ENCODE measurements at places on chromosomes 6 and 20.

DNA sequence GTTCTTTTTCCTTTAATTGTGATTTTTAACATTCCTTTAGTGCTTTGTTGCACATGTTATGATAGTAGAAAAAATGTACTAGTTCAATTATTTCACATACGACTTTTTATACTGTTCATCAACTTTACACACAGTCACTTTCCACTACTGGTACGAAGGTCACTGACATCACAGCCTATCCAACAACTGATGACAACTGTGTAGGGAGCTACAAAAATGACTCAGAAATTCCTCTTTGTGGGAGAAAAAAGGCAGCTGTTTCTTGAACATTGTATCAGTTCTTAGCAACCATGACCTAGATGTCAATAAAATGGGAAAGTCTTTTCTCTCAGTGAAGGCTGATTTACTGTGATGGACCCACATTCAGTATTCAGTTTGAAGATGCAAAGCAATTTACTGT is 7.0 kb upstream of the ID4 start:
- no peak for DNase-seq

DNA sequence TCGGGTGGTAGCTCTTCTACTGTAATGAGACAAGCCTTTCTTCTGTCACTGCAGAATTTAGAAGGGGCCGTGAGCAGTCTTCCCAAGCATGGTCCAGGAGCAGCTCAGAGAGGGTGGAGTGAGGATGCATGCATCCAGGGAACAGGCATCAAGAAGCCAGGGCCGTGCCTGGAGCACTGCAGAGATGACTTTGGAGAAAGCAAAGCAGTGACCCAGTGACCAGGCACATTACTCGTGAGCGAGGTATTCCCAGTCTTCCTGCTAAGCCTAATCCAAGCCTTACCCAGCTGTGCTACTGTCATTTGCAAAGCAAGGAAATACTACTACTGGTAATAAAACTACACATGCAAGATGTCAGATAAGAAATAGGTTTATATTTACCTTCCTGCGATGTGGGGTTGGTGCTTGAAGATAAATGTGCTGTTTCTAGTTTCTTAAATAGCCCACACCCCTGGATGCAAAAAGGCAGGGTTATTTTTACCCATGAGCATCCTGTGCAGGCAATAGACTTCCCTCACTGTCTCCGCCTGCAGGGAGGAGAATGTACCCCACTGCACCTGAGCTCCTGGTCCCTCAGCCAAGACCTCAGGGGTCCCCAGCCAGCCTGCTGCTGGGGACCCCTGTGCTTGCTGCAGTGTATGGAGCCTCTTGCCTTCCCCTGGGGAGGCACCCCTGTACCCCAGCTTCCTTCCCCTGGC is 62.9 kb downstream of the SSR1 start:
- DNase-seq, result no peak

- DNase-seq, result no peak
Measured at GRCh38 chr6:52872031-52872430, 31.4 kb upstream of the GSTA5 start.

- DNase-seq, result no peak
Measured at GRCh38 chr6:48917233-48917632, 545.8 kb downstream of the MMUT start.

DNA sequence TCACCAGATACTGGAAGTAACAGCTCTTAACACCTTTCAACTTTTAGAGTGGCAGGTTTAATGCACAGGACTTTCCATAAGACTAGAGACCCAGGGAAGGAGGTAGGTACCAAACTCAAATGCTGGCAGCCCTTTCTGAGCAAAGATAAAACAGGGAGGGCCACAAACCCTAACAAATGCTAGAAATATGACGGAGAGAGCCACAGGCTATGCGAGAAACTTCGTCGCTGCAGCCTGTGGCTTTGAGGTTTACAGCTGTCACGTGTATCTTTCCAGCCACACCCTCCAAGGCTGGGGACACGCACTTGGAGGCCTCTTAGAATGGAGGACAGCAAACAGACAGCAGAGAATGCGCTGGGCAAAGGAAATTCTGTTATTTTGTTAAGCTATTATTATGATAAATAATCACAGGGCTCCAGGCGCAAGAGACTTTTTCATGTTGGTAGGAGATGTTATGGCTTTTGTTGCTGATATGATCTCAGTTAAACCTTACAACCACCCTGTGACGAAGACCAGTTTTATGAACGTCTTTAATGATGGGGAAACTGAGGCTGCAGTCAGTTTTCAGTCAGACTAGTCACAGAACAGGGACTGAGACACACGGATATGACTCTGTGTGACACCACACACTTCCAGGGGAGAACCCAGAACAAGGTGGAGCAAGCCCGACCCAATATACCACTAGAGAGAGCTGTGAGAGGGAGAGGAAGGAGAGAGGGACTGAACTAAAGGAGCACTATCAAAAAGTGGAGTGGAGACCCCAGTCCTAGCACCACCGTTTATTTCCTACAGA is 2.0 kb downstream of the TRAM2 start:
- DNase-seq, result peak; percentile 41
